ENCODE measurements at places on chromosomes 3 and 15.

DNA sequence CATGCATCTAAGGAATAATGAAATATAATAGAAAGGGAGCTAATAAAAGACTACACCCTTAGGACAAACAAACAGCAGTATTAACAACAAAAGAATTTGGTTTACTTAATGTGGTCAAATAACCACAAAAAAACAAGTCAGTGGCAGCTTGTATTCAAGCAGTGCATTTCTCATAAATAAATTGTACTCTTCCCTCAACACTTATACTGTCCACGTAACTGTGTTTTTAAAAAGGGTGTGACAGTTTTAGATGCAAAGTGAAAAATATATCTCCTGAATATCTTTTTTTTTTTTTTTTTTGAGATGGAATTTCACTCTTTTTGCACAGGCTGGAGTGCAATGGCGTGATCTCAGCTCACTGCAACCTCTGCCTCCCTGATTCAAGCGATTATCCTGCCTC is 698.2 kb upstream of the CADM2 start:
- no peak for DNase-seq

DNA sequence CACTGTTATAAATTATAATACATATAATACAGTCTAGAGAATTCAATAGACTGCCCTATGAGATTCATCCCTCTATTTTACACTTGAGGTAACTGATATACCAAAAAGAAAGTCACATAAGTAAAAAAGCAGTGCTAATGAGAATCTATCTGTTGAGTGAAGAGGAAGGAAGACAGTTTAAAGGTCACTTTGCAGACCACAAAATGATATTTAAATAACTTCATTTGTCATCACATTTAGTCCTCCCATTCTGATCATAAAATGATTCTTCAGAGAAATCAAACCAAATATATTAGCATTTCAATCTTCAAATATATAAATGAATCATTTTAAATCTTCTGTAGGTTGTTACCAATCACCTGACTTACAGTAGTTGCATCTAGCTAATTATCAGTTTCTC is 60.5 kb upstream of the CCDC50 start:
- no peak for DNase-seq

DNA sequence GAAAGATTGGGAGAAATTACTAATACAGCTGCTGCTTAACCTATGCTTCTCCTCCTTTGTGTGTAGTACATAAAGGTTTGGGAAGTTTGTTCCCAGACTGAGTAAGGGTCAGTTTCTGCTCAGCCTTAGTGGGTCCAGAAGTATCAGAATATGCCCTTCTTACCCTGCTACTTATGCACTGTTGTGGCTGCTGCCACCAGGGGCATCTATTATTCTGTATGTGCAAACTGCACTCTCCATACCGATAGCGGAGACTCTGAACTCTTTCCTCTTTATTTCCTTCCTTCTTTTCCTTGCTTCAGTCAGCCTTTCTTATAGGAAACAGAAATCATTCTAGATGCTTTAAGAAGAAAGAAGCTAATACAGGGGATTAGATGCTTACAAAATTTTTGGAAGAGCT is 4.0 kb downstream of the NEDD4 start:
- DNase-seq: no peak

GRCh38 chr3:112512320-112512719 is 13.0 kb upstream of the BTLA start:
- no peak for DNase-seq

DNA sequence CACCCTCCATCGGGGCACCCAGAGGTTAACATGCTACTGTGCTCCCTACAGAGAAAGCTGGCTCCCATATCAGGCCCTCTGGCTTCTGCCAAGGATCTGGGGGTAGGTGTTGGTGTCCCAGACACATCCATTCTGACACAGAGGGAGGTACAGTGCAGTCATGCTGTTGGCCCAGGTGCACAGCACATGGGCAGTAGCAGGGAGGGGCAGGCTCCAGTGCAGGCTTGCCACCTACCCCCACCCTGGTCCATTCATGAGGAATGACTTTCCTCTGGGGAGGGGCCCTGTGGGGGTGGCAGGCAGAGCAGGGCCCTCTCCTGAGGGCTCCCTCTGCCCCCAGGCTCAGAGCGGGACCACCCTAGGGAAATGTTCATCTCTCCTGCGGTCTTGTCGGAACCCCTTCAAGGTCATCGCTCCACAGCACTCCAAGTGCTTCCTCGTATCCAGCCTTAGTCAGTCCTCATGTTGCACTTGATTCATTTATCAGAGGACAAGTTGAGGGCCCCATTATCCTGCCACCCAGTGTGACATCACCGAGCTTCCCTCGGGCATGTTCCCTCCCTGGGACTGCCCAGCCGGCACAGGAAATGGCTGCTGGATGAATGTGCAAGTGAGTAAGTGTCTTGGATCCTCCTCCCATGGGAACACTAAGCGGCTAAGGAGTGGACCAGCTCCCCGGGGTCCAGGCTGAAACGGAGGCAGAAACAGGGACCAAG is 10.0 kb downstream of the DUSP7 start:
- peak; percentile 99 for DNase-seq

DNA sequence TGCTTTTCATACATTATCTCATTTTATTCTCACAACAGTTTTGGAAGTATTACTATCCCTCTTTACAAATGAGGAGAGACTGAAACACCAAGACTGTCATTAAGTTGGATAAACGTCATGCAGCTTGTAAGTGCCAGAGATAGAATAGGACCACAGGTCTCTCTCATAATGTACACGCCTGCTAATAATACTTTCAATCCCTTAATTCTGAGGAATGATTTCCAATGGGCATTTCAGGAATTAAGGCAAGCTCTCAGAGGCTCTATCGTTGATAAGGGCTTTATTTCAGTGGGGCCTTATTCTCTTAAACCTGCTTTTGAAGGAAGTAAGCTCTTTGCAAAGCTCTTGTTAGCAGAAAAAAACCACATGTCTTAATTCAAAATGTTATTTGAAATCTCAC is 229.1 kb downstream of the NFKBIZ start:
- DNase-seq: no peak

- no peak for DNase-seq
Measured at GRCh38 chr15:90297021-90297420, 31.5 kb downstream of the NGRN start.

DNA sequence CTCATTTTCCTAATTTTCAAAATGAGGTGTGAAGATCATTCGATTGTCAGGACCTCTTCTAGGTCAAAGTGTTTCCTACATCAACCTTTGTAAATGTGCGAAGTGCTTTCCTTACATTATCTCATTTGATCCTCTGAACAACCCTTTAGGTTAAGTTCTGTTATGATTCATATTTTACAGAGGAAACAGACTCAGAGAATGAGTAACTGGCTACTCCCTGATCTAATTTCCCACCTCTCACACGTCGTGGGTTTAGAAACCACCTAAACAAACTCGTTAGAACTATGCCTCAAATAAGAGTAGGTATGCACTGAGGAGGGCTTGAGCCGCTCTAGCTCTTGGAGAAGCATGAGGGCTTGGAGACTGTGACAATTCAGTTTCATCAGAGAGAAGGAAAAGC is 148.6 kb downstream of the CD47 start:
- no peak for DNase-seq

DNA sequence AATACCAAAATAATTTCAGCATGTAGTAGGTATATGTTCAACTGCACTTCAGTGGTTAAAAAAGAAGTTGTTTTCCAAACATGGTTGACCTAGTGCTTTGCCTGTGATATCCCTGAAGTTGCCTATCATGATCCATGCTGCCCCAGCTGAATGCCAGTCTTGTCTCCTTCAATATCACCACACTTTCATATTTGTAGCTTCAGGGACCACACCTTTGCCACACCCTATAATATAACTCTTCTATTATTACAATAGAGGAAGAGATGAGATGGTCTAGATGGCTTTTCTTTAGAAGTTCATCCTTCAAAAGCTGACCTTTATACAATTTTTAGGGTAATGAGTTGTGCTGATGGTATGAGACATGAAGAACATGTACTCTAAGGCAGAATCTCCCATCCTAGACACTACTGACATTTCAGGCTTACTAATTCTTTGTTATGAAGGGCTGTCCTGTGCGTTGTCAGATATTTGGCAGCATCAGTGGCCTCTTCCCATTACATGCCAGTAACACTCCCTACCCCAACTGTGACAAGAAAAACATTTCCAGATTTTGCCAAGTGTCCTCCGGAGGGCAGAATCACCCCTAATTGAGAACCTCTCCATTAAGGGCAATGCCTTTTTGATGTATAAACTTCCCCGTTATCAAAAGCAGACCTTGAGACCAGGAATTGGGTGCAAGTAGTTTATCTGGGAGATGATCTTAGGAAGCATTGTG is 76.2 kb upstream of the PLCL2 start:
- DNase-seq: no peak

DNA sequence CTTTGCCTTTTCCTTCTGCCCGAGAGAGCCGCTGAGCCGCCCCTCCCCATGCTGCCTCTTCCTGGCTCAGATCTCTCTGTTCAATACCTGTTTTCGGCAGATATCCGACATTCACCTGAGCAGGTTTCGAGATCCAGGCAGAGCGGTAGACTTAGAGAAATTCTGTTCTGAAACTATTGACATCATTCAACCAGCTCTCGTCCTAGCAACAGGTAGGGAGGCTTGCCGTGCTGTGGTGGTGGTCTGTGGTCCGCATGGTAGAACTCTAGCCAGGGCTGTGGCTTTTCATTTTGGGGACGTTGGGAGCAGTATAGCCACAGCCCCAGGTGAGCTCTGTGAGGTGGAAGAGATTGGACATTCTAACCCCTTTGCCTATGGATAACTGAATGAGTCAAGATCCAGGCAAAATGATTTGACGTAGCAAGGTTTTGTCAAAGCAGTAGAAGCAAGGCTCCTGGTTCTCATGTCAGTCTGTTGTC is 810 bp downstream of the TMEM62 start:
- no peak for DNase-seq

GRCh38 chr3:112813723-112814171 is 32.9 kb downstream of the CD200R1L start:
- DNase-seq: peak; percentile 13

DNA sequence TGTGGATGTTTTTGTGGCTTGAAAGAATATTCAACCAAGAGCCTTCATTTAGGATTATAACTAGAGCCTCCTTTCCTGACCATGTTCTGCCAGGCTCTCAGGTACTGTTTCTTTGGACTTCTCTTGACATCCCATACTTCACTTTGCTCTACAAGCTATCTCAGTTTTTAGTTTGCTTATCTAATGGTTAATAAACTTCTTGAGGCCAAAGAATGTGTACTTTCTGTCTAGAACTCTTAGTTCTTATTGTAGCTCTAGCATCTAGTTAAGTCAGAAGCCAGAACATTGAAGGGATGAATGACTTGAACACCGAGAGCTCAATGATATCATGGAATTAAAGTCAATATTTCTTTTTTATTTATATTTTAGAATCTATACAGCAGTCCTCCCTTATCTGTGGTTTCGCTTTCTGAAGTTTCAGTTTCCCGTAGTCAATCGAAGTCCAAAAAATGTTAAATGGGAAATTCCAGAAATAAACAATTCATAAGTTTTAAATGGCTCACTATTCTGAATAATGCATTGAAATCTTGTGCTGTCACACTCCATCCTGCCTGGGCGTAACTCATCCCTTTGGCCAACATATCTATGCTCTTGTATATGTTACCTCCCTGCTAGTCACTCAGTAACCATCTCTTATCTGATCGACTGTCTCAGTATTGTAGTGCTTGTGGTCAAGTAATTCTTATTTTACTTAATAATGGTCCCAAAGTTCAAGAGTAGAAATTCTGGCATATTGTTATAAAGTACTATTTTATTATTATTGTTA is 368.6 kb upstream of the RBMS3 start:
- DNase-seq: peak; percentile 76

GRCh38 chr3:177330779-177331178 is 133.5 kb upstream of the TBL1XR1 start:
- no peak for DNase-seq

DNA sequence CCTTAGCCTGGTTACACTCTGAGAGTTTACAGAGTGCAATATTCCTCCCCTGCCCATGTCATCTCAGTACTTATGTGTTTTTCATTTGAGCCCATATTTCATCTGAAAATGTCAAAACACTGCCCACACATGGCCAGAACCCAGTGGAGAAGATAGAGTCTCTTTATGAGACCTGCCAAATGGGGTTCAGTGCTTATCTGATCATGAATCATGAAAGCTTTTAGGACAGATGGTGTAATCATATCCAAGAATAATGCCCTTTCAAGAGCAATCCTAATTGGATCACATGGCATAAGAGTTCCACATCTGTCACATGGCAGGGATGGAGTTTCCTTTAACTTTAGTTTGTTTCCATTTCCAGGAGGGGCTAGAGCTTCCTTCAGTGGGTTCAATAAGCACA is 77.2 kb upstream of the AGBL1 start:
- DNase-seq: no peak

- no peak for DNase-seq
Measured at GRCh38 chr3:244041-244440, 47.5 kb downstream of the CHL1 start.

DNA sequence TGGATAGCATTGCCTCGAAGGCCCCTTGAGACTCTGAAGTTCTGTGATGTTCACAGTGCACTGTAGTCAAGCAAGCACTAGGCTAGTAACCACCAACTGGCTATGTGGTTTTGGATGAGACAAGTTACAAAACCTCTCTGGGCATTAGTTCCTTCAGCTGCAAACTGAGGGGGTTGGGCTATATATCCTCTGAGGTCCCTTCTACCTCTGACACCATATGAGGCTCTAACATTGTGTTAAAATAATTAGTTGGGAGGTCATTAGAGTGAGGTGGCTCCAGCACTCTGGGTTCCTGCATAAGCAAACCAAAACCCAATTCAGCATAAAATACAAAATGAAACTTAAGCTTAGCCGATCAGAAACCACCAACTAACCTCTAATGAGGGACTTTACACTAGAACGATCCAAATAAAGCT is 209.5 kb upstream of the LRRN1 start:
- DNase-seq: no peak

DNA sequence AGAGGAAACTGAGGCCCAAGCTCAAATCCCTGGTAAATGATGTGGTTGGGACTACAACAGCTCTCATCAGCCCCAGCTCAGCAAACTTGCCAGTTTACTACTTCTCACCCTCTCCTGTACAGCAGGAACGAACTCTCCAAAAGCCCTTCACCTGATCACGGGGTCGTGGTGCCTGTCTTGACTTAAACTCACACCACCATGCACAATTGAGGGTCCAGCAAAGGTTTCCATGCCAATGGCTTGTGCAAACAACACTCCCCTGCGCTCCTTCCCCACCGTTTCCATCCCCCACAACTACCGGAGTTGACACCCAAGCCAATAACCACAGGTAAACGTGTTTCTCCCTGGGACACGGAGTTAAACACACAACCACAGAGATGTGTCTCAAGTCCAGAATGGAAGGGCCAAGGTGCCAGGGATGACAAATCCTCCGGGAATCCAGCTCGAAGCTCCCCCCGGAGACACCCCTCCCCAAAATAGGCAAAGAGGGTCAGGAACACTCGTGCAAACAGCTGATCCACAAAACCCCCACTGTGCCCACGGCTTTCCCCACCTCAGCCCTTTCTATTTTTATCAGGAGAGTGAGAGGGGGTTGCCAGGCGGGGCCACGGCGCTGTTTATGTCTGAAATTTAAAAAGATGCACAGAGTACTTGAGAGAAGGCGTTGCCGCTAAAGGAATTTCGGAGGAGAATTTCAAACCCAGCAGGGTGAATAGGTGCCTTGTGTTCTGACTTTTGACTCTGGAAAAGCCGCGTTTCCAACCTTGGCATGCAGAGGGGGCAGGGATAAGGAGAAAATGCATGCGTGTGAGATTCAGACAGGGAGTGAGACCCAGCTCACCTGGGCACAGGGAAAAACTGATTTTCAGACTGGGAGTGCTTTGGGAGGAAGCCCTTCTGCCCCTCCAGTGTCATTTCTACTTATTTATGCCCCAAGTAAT is 10.6 kb upstream of the ACAN start:
- DNase-seq: no peak

- no peak for DNase-seq
Measured at GRCh38 chr3:43674345-43675085, 16.2 kb upstream of the ABHD5 start.
